Hypothalamus (tissue), 51 donors: ENCODE measurements at places on chromosomes 5 and 9.

DNA sequence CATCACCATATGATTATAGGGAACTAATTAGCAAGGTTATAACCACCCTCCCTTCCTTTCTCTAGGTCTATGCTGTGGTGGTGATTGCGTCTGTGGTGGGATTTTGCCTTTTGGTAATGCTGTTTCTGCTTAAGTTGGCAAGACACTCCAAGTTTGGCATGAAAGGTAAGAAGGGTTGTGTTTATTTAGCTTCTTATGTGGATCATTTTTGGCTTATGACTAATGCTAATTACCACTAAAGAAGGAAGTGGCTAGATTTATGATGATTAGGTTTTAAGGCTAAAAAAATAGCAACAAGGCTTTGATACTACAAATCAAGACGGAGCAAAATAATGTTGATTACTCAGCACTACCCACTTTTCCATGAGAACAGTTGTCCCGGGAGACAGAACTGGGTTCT is 82.4 kb downstream of the NTRK2 start:
- DNase-seq, result no peak

DNA sequence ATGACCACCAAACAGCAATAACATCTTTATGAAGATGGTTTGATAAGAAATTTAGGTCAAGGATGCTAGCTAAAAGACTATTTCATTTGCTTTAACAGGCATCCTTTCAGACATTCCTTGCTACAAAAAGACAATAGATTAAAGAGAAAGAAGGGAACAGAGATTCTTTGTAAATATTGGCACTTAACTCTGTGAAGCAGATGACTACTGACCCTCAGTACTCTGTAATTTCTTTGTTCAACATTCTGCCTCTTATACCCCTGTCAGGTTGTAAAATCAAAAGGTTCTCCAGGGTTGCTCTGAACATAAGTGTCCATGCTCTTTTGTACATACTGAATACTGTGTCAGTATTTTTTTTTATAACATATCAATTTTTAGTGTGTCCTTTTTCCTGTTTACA is 610.6 kb upstream of the GRAMD2B start:
- no peak for DNase-seq

- no peak for DNase-seq
Measured at GRCh38 chr9:84368601-84369000, 28.0 kb upstream of the SLC28A3 start.

- no peak for DNase-seq
Measured at GRCh38 chr5:72252574-72253155, 67.4 kb downstream of the MRPS27 start.

- DNase-seq, result no peak
Measured at GRCh38 chr9:127814619-127815511, 12.2 kb downstream of the FPGS start.
